ENCODE measurements at places on chromosomes 11 and 22.

GRCh38 chr22:49999063-49999945 is 13.3 kb downstream of the IL17REL start:
- DNase-seq: no peak

- DNase-seq: no peak
Observed at GRCh38 chr11:101428918-101429317, 154.9 kb downstream of the TRPC6 start.

GRCh38 chr11:91303749-91304148 is 920.9 kb upstream of the FAT3 start:
- no peak for DNase-seq

DNA sequence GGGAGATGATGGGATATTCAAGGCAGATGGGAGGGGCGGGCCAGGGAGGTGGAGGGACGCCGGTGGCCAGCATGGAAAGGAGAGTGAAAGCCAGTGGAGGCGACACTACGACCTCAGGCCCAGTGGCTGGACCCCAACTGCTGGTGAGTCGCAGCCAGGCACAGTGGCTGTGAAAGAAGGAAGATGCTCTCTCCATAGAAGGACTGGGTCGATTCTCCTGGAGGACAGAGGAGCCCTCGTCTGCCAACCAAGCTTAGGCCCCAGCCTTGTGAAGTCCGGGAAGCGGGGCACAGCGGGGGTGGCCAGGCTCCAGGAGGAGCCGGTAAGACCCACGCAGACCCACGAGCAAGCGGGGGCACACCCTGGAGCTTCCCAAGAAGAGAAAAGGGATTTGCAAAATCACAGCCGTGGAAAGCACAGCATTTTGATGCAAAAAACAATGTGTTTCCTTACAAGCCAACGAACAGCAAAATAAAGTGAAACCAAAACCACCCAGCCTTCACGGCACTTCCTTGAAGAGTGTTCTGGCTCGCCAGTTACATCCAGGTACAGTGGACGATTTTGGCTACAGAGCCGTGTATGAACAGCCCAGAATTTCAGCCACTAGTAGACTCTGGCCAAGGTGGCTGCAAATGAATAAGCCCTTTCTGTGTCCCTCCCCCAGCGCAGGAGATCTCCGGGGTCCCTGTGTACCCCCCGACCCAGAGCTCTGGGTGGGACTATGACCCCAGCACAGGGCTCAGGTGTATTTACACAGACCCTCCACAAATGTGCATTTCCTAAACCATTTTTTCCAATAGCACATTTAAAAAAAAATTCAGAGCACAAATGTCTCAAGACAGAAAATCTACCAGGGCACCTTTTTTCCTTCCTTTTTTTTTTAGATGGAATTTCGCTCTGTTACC is 96.9 kb downstream of the TRMU start:
- no peak for DNase-seq

- DNase-seq: no peak
Observed at GRCh38 chr11:76978239-76978638, 56.0 kb upstream of the B3GNT6 start.

DNA sequence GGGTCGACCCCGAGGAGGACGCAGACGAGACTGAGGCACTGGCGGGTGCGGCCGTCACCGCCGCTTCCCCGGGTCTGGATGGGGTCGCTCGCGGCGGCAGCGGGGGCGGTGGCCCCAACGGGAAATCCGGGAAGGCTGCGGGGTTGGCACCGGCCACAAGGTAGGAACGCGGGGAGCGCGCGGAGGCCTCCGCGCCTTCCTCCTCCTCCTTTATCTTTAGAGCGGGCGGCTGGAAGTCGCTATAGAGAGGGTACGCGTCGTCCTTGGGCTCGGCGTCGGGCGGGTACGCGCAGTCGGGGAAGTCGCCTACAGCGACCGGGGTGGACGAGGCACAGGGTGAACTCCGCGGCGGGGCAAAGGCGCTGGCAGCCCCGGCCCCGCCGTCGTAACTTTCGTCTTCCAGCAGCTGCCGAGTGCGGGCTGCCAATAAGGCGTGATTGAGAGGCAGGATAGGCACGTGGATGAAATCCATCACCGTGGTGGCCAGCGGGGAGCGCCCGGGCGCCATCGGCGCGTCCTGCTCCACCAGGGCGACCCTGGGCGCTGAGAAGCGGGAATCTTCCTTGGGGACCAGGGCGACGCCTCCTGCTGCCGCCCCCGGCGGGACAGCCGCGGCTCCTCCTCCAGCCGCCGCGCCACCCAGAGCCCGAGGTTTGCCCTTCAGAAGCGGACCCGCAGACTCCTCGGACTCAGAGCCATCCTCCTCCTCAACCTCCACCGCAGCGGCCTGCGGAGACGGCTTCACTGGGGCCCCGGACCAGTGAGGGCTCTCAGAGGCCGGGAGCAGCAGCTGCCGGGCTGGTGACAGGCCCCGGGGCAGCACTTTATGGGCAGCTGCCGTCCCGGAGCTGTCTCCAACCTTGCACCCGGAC is 1.7 kb downstream of the PGR start:
- DNase-seq: no peak

DNA sequence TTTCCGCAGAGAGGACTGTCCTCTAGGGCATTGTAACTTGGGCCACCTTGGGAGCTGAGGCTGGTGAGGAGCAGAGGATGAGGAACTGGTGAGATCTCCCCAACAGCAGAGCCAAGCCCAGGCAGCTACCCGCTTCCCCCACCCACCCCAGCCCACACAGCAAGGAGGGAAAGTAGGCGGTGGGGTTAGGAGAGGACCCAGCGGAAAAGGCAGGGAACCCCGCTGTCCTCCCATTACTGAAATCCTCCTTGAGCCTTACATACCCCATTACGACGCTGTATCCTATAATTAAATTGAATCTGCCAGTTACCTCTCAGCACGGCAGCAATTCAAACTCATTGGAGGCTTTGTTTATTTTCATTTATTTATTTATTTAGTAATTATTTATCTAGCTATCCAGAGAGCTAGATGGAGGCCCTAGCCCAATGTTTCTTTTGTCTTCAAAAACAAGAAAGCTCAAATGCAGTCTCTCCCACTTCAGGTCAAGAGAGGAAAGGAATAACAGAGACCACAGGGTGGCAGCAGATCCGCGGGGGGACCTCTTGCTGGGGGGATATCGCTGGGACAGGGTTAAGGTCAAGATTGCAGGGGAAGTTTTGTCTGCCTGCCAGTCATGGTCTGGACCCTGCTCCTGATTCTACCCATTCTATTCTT is 218.0 kb downstream of the ST3GAL4 start:
- no peak for DNase-seq

DNA sequence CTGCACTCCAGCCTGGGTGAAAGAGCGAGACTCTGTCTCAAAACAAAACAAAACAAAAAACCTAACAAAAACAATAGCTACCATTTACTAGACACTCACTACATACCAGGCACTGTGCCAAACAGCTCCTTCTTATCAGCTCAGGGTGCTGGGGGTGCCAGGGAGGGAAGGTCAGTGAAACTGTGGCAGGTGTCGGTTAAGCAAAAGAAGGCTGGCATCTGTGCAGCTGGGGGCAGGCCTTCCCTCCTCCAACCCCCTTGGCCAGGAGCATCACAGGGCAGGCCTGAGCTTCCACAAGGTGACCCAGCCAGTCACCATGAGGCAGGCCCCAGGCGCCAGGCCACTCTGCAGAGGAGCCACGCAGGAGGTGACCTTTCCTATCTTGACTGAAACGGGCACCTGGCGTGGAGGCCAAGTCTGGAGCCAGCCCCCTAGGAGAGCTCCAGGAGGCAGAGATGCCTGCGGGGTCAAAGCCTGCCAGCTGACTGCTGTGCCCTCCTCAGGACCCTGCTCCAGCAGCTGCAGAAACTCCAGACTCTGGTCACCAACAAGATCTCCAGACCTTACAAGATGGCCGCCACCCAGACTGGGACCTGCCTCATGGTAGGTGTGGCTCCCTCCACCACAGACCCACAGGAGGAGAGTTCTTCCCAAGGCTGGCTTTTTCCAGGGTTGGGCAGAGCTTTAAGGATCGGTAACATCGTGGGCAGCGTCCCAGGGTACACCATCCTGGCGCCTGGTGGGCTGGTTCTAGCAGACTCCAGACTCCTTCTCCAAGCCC is 31.3 kb upstream of the DGKZ start:
- no peak for DNase-seq

DNA sequence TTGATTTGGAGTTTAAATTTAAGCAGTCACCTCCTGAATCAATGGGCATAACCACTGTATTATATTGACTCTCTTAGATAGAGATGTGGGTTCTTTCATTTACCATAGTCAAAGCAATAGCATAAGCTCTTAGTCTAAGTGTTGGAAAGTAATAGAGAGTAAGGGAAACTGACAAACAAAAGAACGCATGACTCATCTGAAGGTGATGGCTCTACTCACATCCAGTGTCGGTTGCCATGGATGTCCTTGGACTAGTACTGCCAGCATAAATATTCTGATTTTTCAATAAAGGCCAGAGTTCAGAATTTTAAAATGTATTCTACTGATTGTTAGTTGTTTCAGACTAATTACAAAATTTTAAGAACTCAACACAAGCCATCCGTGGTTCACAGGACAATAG is 444.9 kb upstream of the DDI1 start:
- DNase-seq: no peak
